LoVo (cell line): ENCODE measurements at places on chromosomes 1 and 21.
A peak's percentile ranks its signal among the peaks of the same experiment; 100 is the strongest.

DNA sequence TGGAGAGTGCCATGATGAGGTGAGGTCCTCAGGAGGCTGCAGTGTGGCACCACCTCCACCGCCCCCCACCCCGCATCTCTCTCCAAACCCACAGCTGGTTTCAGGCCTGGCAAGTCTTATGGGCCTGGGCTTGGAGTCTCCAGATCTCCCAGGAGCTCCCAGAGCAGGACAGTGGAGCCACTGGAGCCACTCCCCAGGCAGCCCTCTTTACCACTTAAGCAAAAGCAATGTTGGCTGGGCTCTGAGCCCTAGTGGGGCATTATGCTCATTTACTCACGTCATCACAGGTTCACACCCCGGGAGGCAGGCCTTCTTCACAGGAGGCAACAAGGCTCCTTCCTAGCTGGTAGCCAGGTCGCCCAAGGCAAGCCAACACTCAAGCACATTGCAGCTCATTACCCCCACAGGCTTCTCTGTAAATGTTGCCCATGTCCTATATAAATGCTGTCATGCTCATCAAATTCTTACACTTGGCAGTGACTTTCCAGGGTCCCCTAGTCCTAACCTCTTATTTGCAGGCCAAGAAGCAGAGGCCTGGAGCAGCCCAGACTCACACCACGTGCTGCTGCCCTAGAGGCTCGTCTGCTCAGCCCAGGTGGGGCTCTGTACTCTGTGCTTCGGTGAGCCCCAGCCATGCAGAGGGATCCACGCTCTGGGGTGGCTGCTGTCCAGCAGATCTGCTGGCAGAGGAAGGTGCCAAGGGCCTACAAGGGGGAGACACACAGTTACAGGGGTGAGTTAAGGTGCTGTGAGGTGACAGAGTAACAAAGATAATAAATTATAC is 459.3 kb downstream of the MATN1 start:
- DNase-seq = no peak

DNA sequence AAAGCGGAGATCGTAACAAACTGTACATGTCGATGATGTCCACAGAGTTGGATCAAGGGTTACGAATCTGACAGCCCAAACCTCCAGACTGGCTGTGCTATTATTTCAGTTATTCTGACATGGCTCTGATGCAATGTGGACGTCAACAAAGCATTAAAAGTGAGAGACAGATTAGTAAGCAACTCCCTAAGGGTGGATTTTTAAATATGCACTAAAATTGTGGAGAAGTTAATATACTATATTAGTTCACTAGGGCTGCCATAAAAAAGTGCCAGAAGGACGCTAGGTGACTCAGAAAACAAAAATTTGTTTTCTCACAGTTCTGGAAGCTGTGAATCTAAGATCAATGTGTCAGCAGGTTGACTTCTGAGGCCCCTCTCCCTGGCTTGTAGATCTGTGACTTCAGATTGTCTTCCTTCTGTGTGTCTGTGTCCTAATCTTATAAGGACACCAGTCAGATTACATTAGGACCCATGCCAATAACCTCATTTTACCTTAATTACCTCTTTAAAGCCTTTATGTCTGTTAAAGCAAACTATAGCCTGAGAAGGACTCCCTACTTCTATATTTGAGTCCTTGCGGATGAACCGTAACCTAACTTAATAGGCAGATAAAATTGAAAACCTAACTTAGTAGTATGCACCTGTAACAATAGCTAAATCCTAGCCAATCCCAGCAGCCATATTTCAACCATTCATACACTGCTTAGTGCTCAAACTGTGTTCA is 66.0 kb upstream of the BACH1 start:
- peak; percentile 39 for DNase-seq

DNA sequence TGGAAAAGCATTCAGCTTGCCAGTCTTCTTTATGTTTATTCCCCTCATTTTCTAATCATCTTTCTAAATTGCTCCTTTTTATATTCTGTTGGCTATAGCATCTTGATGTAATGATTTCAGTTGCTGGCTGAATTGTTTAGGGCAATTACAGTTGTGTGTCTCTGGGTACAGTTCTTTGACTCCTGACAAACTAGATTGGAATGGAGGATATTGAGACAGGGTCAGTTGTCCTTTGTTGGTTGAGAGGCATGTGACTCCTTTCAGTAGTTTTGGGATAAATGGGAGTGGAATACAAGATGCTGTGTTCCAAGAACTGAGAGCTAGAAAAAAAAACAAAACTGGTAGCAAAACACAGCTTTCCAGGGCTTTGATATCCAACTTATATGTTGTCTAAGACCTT is 1.5 kb downstream of the CENPF start:
- DNase-seq = no peak

DNA sequence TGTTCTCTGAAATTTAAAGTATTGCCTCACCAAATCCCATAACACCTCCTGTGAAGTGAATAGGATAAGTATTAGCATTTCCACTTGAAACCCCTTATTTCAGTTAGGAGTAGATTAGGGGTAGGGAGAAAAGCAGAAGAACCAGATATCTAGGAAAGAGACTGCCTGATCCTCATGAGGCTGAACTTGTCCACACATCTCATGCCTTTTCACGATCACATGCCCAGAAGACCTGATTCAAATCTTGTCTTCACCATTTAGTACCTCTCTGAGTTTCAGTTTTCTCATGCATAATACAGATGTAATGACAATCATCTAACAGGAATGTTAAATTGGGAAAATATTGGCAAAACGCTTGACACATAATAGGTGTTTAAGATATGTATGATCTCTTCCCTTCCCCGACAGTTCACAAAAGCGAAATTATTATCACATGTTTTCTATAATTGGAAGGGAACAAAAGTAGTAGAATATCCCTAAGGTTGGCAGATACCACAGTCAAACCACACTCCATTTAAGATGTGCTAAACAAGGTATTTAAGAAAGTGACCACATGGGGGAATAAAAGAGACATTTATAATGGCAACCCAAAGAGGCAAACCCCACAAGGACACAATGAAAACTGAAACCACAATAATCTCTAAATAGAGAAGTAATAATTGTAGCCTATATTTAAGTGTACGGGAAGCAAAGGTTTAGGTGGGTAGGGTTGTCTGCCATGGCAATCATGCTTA is 25.2 kb downstream of the GFI1 start:
- DNase-seq = no peak

DNA sequence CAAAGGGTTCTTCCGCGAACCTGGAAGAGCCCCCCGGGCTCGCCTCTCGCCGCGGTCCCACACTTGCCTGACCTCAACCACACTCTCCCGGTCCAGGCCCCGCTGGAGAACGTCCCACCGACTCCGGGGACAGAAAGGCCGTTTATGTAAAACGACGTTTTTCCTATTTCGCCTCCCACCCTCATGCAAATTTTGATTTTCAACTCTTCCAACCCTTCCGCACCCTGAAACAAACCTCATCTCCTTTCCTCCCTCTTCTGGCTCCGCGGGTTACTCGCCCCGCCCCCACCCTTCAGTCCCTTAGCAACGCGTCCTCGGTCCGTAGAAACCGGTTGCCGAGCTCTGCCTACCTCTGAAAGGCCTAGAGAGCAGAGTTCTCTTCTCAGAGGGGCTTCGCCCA is at the start of gene C1orf141:
TSS of gene C1orf141 (minus strand) at position 276 of the 400 bp plus-strand sequence. CDS start 7,730 bp downstream, outside the sequence.
- no peak for DNase-seq

- DNase-seq = no peak
Observed at GRCh38 chr1:115678141-115678540, 36.4 kb downstream of the VANGL1 start.

DNA sequence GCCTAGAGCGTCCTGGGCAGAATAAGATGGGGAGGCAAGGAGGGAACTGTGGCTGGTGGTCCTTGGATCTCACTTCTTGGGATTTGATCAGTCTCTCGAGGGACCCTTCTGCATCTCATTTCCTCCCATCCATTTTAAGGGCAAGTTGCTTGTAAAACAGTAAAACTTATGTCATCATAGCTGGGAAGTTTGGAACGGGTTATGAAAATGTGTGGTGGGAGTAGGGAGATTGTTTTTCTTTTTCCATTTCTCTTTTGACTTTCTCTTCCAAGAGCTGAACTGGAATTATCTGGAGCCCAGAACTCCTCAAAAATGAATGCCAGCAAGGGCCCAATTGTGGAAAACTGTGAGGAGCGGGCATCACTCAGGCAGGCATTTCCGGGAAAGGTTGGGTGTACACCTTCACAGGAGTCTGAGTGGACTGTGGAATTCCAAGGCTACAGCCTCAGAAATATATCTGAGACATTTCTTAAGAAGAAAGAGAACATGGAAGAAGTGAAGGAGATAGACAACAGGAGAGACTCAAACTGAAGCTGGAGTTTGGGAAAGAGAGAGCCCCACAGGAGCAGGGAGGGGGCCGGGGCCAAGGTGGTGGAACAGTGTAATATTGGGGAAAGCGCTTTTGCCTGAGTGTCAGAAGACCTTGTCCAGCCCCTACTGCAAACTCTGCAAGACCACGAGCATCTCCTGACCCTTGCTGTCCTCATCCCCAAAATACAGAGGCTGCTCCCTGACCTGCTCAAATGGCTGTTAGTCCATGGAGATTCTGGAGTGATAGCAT is 185.1 kb downstream of the FOXD2 start:
- no peak for DNase-seq

DNA sequence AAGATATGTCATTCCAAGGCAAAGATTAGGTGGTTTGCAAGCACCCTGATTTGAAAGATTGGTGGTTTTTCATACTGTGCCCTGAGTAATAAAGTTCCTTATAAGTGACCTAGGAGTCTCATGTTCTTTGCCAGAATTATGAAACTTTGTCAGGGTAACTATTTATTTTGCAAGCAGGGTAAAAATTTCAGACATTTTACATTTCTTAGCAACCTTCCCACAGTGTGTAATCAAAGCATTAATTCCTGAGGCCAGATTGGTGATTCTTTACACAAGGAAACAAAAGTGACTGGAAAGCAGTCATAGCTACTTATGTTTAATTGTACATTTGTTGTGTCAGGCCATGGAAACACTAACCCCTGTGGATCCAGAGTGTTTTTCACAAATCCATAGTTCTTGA is 998.0 kb upstream of the B3GALT2 start:
- DNase-seq = no peak

- no peak for DNase-seq
Observed at GRCh38 chr1:159098596-159098995, 22.0 kb upstream of the AIM2 start.

DNA sequence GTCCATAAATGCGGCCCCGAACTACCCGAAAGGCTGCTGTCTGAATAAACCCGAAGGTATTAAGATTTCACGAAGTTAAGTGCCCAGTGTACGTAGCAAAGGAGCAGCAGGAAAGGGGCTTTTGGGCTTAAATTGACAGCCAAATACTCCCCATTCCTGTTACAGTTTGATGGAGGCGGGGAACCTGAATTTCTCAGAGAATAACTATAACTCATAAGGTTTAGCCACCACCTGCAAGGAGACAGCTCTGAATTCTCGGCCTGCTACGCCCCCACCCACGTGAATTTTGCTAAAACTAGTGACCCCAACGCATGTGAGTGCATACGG is 5.2 kb downstream of the GFI1 start:
- no peak for DNase-seq

DNA sequence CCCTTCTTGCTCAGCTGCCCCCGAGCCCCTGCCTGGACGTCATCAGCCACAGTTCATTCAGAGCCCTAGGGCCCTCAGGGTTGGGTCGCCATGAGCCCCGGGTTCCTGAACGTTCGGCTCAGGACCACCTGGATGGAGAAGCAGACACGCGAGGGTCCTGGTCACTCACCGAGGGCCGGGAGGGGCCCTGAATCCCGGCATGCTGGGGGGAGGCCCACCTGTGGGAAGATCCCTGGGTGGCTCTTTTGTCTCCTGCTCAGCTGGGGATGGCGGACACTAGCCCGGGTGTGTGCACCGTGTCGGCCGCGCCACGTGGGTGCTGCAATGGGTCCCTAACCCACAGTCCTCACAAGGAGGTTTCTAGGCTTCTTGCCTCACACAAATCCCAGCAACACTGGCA is 78.1 kb upstream of the TTC34 start:
- DNase-seq = no peak

- no peak for DNase-seq
Observed at GRCh38 chr1:78787544-78787943, 137.9 kb downstream of the IFI44 start.

- DNase-seq = peak; percentile 78
Observed at GRCh38 chr21:32413015-32413504, 554 bp downstream of the EVA1C start.

DNA sequence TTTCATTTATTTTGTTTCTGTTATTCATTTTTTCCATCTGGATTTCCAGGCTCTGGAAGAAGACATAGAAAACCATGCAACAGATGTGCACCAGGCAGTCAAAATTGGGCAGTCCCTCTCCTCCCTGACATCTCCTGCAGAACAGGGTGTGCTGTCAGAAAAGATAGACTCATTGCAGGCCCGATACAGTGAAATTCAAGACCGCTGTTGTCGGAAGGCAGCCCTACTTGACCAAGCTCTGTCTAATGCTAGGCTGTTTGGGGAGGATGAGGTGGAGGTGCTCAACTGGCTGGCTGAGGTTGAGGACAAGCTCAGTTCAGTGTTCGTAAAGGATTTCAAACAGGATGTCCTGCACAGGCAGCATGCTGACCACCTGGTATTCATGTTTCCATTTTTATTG is 63.5 kb upstream of the BMP8A start:
- DNase-seq = no peak

- DNase-seq = no peak
Observed at GRCh38 chr1:182731852-182732575, 47.6 kb upstream of the RGS8 start.

DNA sequence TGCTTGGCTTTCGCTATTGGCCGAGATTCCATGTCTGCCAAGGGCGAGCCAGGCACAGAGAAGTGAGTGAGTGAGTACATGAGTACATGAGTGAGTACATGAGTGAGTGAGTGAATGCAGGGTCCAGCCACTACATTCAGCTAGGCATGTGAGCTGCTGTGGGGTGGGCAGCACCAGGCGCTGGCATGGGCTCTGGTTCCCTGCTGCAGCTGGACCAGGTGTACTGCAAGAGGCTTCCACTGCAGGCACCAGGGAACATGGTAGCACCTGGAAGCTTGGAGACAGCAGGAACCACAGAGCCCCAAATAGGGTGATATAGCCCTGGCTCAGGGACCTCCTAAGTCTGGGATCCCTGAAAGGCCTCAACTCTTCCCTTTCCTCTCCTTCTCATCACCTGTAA is 330.2 kb downstream of the USP25 start:
- DNase-seq = no peak

DNA sequence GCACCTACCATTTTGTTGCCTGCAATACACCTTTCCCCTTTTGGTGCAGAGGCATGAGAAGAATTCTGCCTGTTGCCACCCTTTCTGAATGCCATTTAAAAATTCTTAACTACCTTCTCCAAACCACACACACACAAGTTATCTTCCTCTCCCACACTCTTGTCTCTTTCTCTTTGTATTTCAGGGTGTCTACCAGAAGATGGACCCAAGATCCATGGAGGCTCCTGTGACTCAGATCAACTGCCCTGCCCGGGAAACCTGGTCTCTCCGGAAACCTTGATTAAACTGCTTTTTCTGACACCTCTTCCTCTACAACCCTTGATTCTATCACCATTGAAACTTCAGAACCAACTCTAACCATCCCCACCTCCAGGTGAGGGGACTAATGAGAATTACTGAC is 2.4 kb upstream of the TARS2 start:
- peak; percentile 30 for DNase-seq
